ENCODE measurements at places on chromosomes 2 and 18. TPM values are rescaled to one million over a fixed set of nuclear protein-coding genes. Genes with fewer than 3 reads are reported as not detected.

- no peak overlapping the region for H3K4me3 ChIP-seq
- H3K36me3 ChIP-seq = no peaks in the 10 kb centered on the region
- peaks cover 21% of the 10 kb centered on the region for H3K4me1 ChIP-seq
- H3K27ac ChIP-seq = no peak overlapping the region
- H3K27me3 ChIP-seq = no peaks in the 10 kb centered on the region
Observed at GRCh38 chr18:48784656-48785055, 166.1 kb downstream of the SMAD7 start.

Gene FAM110C
- 20.4 TPM for total RNA-seq

DNA sequence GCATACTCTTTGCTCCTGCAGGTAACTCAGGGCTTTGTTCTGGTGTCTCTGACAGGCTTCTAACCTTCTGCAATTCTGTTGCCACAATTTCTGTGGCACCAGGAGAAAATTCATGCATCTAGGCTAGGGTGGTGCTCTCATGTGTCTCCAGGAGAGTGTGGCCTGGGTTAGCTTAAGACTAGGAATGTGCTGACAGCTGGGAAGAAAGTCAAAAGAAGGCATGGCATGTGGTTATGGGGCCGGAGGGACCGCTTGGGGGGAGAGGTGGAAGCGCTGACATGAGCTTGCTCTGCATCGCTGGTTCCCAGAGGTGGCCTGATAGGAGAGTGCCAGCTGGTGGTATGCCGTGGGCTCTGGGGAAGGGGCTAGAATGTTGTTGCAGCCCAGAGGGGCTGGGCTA is 173.3 kb upstream of the TNP1 start:
- H3K36me3 ChIP-seq = no peaks in the 10 kb centered on the region
- H3K27ac ChIP-seq = no peak overlapping the region
- H3K4me3 ChIP-seq = no peak overlapping the region
- H3K27me3 ChIP-seq = no peaks in the 10 kb centered on the region
- no peaks in the 10 kb centered on the region for H3K4me1 ChIP-seq

GRCh38 chr2:190664240-190664639 is 15.4 kb downstream of the NAB1 start:
- no peak overlapping the region for H3K27ac ChIP-seq
- H3K36me3 ChIP-seq = no peaks in the 10 kb centered on the region
- DNase-seq = no peak

All from body of pancreas (tissue), 4 donors.